ENCODE measurements at places on chromosomes 7 and 10. TPM values are rescaled to one million over a fixed set of nuclear protein-coding genes. Genes with fewer than 3 reads are reported as not detected.

Gene PSMC2
- total RNA-seq = 37.4 TPM

GRCh38 chr7:105178928-105179541, 165.0 kb downstream of the KMT2E start:
- no peaks in the 10 kb centered on the region for H3K36me3 ChIP-seq
- H3K27me3 ChIP-seq = no peaks in the 10 kb centered on the region
- H3K4me1 ChIP-seq = peaks cover 16% of the 10 kb centered on the region

DNA sequence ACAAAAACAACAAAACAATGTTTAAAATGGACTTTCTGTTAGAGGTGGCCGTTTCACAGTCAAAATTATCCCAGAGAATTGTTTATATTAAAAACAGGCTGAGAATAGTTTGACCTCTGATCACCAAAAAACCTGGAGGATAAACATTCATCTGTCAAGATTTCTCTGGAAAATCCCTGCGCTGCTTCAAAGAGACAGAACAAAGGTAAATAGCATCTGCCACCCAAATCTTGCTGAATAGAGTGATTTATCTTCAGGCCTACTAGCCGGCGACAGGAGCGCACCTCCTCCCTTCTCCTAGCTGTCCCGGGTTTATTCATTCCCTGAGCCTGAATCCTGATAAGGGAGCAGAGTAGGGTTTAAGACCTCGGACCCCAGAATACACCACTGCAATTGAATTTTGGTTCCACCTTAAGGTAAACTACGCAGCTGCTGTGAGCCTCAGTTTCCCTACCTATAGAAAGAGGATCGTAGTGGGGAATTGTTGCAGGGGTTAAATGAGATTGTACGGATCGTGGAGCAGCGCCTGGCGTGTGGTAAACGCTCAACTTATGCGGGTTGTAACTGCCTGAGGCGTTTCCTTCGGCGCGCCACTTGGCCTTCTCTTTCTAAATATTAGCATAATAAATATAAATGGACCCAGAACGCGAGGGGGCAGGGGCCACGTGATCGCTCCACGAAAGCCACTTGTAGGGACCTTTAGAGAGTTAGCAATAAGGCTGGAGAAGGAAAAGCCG, 498 bp upstream of the ST7 start:
- H3K4me3 ChIP-seq = peak overlapping the region; percentile 98
- peaks cover 38% of the 10 kb centered on the region for H3K4me1 ChIP-seq
- H3K27me3 ChIP-seq = no peaks in the 10 kb centered on the region
- no peaks in the 10 kb centered on the region for H3K36me3 ChIP-seq

- no peak for DNase-seq
- no peak overlapping the region for H3K27ac ChIP-seq
- H3K4me1 ChIP-seq = no peaks in the 10 kb centered on the region
- no peaks in the 10 kb centered on the region for H3K27me3 ChIP-seq
- no peak overlapping the region for H3K4me3 ChIP-seq
Measured at GRCh38 chr10:10886861-10887531, 130.7 kb upstream of the CELF2 start.

Gene HGF
- 7.0 TPM for total RNA-seq

Gene DENND10
- total RNA-seq = 20.9 TPM

- H3K27me3 ChIP-seq = no peaks in the 10 kb centered on the region
- no peak for DNase-seq
- peaks cover 44% of the 10 kb centered on the region for H3K36me3 ChIP-seq
- no peak overlapping the region for H3K27ac ChIP-seq
Measured at GRCh38 chr7:139589474-139589873, 66.0 kb downstream of the CLEC2L start.

DNA sequence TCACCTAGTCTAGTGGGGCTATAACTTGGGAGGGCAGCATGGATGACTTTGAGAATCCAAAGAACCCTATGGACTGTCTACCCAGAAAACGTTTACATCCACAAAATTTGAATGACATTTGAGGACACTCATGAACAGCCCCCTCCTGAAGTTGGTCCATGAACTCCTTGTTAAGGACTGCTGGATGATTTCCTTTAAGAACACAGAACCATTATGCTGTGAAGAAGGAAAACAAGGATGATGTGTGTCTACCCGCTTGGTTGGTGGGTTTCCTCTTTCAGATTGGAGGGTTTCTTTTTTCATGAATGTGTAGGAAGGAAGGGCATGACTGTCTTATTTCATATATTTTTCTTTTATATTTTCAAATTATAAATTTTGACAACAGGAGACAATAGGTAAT, 58.3 kb downstream of the ARID5B start:
- H3K27ac ChIP-seq = no peak overlapping the region
- H3K36me3 ChIP-seq = no peaks in the 10 kb centered on the region
- no peaks in the 10 kb centered on the region for H3K27me3 ChIP-seq
- no peak for DNase-seq

DNA sequence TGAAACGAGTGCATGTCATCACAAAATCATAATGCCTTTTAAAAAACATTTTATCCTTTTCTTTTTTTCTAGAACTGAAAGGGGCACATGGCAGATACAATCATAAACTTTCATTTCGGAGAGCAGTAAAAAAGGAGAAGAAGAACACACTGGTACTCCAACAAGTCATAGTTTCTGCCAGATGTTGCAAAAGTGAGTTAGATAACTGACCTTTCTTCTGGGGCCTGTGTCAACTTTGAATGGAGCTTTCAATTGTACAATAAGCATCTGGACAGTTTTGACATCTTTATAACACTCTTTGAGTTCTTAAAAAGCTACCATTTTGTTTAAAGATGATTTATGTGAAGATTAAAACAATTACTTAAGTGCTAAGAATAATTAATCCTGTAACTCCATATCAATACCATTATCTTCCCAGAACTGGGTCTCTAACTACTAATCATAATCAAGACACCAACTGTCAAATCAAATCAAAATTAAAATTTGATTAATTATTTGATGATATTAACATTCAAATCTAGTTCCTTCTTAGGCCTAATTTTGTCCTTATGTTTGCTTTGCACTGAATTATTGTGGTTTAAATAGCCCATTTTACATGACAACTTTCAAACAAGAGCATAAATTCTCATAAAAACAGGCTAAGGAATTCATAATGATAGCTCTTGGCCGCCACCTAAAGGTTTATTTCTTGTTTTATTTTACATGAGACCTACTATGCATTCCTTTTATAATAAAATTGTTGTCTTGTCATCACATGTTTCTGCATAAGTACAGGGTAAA, 19.5 kb upstream of the ITGB8 start:
- H3K4me3 ChIP-seq = no peak overlapping the region
- no peaks in the 10 kb centered on the region for H3K4me1 ChIP-seq
- H3K36me3 ChIP-seq = no peaks in the 10 kb centered on the region
- no peak overlapping the region for H3K27ac ChIP-seq
- no peak for DNase-seq
- no peaks in the 10 kb centered on the region for H3K27me3 ChIP-seq

Gene FRAT2
- 12.1 TPM for total RNA-seq

- no peak overlapping the region for H3K27ac ChIP-seq
- no peaks in the 10 kb centered on the region for H3K27me3 ChIP-seq
- H3K4me3 ChIP-seq = no peak overlapping the region
- no peaks in the 10 kb centered on the region for H3K36me3 ChIP-seq
Measured at GRCh38 chr7:12358694-12359093, 45.0 kb downstream of the VWDE start.

DNA sequence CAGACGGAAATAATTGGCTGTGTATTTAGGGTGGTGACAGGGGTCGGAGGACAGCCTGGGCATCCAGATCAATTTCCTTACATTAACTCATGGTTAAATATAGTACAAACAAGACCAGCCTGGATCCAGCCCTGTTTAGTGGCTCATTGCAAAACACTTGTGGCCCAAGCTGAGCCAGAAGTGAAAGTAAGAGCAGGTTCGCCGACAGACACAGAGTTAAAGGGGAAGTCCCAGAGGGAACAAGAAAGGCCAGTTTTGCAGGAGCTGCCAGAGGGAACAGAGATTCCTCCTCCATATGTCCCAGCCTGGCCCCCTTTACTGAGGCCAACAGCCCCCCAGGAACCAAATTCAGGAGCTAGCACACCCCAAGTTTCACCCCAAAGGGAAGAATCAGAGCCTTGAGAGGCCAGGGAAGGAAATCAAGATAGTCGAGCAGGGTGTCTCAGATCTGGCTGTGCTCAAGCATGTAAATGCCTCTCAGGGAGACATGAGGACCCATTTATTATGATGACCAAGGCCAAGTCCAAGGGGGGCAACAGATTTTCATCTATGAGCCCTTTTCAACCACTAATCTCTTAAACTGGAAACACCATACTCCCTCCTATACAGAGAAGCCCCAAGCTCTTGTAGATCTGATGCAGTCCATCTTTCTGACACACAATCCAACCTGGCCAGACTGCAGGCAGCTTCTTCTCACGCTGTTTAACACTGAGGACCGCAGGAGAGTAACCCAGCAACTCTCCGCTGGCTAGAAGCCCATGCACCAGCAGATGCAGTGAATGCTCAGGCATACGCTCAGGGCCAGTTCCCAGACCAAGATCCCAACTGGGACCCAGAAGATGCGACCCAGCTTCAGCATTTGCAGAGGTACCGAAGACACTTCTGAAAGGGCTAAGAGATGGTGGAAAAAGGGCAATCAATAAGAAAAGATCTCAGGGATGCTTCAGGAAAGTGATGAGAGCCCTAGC, 15.9 kb upstream of the ADCK2 start:
- H3K36me3 ChIP-seq = no peaks in the 10 kb centered on the region
- H3K27me3 ChIP-seq = no peaks in the 10 kb centered on the region
- peak overlapping the region; percentile 32 for H3K4me3 ChIP-seq
- DNase-seq = peak; percentile 80
- H3K4me1 ChIP-seq = peaks cover 19% of the 10 kb centered on the region

DNA sequence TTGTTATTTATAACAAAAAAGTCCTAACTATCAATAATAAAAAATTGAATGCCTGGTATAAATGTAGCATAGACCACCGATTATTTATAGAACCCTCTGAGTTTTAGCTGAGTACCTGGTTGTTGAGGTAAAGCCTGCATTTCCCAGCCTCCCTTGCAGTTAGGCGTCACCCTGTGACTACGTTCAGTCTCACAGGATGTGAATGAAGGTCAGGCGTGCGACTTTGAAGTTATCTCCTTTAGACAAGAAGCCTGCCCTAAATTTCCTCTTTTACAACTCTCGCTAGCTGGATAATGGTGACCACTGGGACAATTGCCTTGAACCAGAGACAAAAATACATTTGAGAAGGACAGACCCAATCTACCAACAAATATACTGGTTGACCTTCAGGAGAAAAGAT, 67.5 kb upstream of the TES start:
- no peak for DNase-seq
- H3K27me3 ChIP-seq = no peaks in the 10 kb centered on the region
- no peak overlapping the region for H3K4me3 ChIP-seq
- no peak overlapping the region for H3K27ac ChIP-seq
- H3K36me3 ChIP-seq = no peaks in the 10 kb centered on the region

Gene RPS24
- 2,540 TPM for total RNA-seq

Gene HOXA2
- total RNA-seq = not detected

- no peaks in the 10 kb centered on the region for H3K4me1 ChIP-seq
- no peak overlapping the region for H3K4me3 ChIP-seq
- no peak for DNase-seq
- no peaks in the 10 kb centered on the region for H3K36me3 ChIP-seq
Measured at GRCh38 chr7:50142425-50143017, 49.5 kb upstream of the ZPBP start.

Gene FAM20C
- 49.0 TPM for total RNA-seq

DNA sequence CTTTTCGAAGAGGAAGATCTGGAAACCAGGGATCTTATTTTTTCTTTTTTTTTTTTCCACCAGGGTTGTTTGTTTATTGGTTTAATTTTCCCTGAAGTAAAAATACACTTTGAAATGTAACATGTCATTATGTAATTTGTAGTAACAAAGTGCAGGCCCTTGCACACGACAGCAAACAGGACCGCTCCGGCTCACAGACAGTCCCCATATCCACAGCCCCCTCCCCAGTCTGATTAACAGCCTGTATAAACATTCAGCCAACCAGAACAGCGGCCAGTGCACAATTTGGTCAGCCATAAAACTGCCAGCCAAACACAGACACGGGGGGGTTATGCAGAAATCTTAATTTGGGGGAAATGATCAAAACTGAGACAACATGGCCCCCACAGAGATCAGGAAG, 431.6 kb upstream of the NPVF start:
- no peaks in the 10 kb centered on the region for H3K27me3 ChIP-seq
- DNase-seq = peak; percentile 40
- H3K27ac ChIP-seq = peak overlapping the region; percentile 48
- no peak overlapping the region for H3K4me3 ChIP-seq
- no peaks in the 10 kb centered on the region for H3K36me3 ChIP-seq

DNA sequence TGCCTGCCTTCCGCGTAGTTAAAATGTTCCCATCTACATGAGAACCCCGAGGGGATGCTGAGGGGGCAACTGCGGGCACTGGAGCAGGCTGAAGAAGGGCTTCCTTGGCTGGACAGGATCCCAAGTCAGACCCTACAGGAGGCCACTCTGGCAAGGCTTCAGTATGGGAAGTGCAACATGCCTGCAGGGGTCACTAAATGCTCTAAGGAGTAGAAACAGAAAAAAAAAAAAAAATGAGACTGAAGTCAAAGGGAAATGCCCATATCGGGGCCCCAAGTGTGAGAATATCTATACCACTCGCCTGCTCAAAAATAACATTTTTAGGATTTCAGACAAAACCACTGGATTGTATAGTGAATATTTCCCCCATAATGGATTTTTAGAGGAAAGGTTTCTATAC, 33.5 kb downstream of the FAM204A start:
- no peaks in the 10 kb centered on the region for H3K4me1 ChIP-seq
- no peak overlapping the region for H3K4me3 ChIP-seq
- DNase-seq = no peak
- peaks cover 87% of the 10 kb centered on the region for H3K36me3 ChIP-seq

Gene KLLN
- not detected for total RNA-seq
